ENCODE measurements at places on chromosomes 2 and 18.

- no peak for DNase-seq
Measured at GRCh38 chr2:149616681-149617456, 29.3 kb upstream of the MMADHC start.

GRCh38 chr2:237324837-237325236 lies 89.1 kb downstream of the COL6A3 start:
- no peak for DNase-seq

- no peak for DNase-seq
Measured at GRCh38 chr18:69840445-69840844, 107.2 kb downstream of the CD226 start.

DNA sequence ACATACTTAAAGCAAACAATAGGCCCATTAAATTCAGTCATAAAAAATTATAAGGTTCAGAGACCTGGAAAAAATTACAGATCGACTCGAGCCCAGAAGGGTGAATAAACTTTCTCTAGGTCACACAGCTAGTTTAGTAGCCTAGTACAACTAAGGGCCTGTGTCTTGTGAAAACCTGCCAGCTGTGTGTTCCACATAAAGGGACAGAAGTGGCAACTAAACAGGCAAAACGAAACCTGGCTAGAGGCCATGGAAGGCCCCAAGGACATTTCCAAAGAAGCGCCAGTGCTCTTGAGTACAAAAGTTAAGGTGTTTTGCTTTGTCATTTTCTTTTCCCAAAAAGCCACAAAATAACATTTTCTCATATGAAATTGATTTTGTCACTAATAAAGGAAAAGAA lies 164.9 kb downstream of the L3MBTL4 start:
- DNase-seq = no peak

DNA sequence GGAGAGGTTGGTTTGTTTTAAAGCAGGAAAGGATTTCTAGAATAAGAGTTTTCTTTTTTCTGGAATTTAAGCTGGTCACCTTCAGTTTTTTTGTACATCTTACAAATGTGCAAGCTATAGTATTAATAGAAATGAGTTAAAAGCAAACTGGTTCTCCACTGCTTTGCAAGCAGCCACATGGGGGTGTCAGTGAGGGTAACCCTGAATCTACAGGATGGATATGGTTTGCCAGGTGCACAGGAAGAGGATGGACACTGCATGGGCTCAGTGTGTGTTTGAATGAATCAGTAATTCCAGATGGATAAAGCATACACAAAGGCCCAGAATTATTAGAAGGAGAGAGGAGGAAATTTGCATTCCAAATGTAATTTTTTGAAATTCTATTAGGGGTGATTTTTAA lies 89.0 kb downstream of the MAPRE2 start:
- no peak for DNase-seq

- DNase-seq = no peak
Measured at GRCh38 chr18:55322178-55322735, 265.7 kb downstream of the TCF4 start.

- no peak for DNase-seq
Measured at GRCh38 chr2:217515615-217516309, 487.0 kb downstream of the TNS1 start.

- DNase-seq = no peak
Measured at GRCh38 chr2:199594443-199594842, 136.7 kb upstream of the SATB2 start.

GRCh38 chr2:167411367-167411766 lies 523.1 kb downstream of the XIRP2 start:
- no peak for DNase-seq

GRCh38 chr2:210318891-210319290 lies 3.9 kb upstream of the MYL1 start:
- DNase-seq = no peak

DNA sequence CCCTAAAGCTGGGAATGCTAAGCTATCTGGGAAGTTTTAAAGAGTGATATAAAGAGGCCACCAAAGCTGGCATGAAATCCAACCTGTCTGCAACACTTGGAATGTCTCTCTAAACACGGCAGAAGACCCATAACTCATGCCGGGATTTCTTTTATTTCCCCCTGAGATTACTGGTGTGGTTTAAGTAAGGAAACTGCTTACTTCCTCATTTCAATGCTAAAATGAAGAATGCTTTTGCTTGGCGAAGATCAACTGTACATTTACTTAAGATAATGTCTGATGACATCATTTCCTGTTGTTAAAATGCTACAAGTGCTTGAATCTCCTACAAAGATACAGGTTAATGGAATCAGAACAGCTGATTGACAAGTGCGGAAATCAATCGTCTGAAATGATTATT lies 353.8 kb upstream of the SALL3 start:
- DNase-seq = no peak

GRCh38 chr2:20634507-20635112 lies 16.3 kb downstream of the HS1BP3 start:
- no peak for DNase-seq

- no peak for DNase-seq
Measured at GRCh38 chr18:78169174-78169864, 810.3 kb upstream of the SALL3 start.

- DNase-seq = no peak
Measured at GRCh38 chr2:68352651-68353391, 12.3 kb upstream of the PLEK start.

GRCh38 chr2:160471950-160472349 lies 21.7 kb downstream of the RBMS1 start:
- peak; percentile 14 for DNase-seq

DNA sequence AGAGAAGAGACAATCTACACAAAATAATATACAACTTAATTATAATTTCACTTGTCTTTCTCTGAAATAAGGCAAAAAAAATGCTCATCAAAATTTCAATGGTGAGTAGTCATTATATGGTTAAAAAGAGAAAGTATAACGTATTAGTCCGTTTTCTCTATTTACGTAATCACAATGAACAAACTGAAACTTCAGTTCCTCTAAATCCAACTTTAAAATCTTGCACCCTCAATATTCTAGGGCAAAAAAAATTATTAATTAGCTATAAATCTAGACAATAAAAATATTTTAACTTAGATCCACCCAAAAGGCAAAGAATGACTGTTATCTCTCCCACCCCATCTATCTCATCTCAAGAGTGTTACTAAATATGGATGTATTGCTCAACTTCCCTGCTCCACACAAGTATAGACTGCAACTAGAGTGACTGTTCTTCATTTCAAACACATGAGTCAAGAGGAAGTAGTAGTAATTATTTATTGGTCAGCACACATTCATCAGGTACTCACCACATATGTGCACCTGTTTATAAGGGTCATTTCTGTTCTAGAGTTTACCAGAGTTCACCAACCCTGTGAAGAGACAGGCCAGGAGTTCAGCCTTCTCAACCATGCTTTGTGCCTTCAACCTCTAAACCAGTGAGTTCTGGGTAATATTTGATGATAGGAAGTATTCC lies 36.4 kb downstream of the STK39 start:
- DNase-seq = no peak

DNA sequence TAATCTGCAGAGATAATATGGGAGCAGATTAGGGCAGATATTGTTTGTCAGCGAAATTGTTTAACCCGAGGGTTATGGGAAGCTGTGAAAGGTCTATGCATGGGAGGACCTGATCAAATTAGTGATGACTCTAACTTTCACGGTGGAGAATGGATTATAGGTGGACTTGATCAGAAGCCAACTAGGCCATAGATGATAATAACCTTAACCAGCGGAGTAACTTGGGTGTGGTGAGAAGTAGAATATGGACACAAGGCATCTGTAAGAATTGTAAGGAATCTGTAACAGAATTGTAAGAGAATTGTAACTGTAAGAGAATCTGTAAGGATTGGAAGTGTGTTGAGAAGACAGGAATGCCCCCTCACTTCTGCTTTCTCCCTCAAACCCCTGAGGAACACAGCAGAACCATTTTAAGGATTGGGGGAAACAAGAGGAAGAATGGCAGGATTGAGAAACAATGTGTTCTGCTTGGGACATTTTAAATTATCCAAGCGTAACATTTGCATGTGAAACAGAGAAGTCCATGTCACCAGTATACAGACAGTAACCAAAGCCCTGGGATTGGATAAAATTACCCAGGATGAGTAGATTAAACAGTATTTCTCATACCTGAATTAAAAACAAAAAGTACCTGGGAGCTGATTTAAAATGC lies 14.9 kb upstream of the SLC39A10 start:
- DNase-seq = no peak

DNA sequence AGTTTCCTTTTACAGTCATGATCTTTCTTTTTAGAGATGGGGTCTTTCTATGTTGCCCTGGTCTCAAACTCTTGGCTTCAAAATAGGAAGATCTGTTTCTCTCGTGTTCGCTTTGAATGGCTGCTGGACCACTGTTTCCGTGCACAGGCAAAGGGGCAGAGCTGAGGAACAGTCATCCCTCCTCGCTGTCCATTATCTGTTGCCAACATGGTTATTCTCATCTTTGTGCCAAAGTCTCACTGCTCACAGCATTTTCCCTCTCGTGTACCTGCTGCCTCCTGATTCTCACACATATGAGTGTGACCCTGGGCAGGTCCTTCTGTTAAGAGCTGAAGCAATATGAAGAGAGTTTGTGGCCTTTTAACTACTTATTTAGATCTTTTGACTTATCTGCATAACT lies 28.0 kb upstream of the CCNYL1 start:
- DNase-seq = no peak

DNA sequence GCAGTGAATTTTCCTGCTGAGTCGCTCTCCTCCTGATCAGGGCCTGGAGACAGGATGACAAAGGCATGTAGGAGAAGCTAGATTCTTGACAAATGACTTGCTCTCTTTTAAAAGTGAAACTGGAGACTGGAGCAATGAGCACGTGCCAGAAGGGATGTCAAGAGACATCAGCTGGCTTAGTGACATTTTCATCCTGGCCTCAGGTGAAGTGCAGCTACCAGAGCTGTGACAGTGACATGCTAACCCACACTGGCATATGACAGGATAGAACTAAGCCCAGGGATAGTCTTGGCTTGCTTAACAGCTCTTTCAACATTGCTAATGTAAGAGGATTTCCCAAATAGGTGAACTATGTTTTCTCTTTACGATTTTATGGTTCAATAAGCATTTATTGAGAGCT lies 757.5 kb upstream of the DDX18 start:
- DNase-seq = no peak

DNA sequence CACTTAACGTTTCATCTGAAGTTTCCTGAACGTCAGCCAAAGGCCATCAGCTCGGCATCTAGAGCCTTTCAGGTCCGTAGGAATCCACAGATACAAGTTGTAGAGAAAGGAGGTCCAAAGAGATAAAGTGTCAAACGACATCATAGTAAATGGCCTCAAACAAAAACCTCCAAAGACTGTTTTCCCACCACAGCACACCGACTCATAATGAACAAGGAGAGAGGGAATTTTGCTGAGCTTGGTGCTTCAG lies 150.3 kb downstream of the PXDN start:
- no peak for DNase-seq

DNA sequence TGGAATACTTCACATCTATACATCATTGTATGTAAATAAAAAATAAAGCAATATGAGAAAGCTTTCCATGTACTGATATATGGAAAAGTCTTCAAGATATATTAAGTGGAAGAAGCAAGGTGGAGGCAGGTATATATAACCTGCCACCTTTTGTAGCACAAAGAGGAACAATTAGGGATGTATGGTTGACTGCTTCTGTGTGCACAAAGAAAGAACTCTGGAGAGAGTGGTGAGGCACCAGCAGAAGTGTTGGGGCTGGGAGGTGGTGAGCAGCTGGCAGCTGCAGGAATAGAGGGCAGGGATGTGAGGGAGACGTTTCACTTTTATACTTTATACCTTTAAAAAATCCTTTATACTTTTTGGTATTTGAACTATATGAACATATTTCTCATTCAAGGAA lies 26.1 kb downstream of the KIF5C start:
- DNase-seq = no peak

GRCh38 chr2:137724912-137725311 lies 239.4 kb upstream of the HNMT start:
- no peak for DNase-seq

DNA sequence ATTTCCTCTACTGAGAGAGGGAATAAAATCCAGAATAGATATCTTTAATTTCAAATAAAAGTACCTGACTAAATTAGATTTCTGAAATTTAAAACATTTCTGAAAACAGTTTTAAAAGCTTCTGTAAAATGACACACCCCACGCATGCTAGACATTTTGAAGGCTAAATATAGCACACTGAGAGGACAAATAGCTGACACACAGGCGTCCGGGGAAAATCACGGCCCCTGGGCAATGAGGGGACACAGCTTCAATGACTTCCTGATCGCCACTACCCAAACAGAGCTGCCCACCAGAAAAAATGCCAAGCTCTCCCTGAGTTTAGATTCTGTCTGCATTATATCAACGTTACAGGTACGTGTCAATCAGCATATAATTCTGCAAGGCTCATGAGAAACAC lies 10.9 kb downstream of the TBC1D8 start:
- DNase-seq = no peak

DNA sequence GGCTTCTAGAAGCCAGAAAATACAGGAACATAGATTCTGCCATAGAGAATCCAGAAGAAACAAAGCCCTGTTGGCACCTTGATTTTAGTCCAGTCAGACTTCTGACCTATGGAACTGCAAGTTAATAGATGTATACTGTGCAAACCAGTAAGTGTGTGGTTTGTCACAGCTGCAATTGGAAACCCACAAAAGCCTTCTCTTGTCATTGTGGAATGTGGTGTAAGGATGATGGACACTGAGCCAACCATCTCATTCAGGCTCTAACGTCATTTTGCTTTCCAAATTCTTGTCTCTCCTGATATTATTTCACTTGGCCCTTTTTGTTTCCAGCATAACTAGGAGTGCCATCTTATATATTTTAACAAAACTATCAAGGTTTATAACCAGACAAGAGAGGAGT lies 369.5 kb upstream of the SMIM21 start:
- no peak for DNase-seq

DNA sequence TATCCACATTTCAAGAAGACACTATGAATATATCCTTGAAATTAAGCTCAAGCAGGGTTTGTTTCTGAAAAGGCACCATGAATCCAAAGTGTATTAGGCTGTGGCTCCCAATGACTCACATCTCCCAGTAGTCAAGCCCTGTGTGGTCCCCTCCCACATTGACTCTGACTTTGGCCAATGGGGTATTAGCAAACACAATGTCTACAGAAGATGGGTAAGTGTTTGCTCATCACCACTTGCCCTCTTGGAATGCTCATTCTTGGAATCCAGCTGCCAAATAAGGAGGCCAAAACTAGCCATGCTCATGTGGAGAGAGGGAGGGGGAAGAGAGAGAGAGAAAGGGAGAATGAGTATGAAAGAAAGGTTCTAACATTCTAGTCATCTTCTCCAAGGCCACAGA lies 490.0 kb downstream of the TXNL1 start:
- DNase-seq = no peak
